Stimulated activated CD4-positive, alpha-beta T cell treated with anti-CD3 and anti-CD28 coated beads, TNF-alpha, amount 100 ng/mL, for 48 hours (primary cell): ENCODE measurements at places on chromosomes 3 and 15.

- peak; percentile 80 for DNase-seq
Measured at GRCh38 chr3:141875374-141875892, 1.0 kb upstream of the ATP1B3 start.

GRCh38 chr3:39221141-39221530, 28.7 kb upstream of the XIRP1 start:
- DNase-seq = no peak

GRCh38 chr3:188437926-188438325, 284.0 kb downstream of the LPP start:
- DNase-seq = no peak

DNA sequence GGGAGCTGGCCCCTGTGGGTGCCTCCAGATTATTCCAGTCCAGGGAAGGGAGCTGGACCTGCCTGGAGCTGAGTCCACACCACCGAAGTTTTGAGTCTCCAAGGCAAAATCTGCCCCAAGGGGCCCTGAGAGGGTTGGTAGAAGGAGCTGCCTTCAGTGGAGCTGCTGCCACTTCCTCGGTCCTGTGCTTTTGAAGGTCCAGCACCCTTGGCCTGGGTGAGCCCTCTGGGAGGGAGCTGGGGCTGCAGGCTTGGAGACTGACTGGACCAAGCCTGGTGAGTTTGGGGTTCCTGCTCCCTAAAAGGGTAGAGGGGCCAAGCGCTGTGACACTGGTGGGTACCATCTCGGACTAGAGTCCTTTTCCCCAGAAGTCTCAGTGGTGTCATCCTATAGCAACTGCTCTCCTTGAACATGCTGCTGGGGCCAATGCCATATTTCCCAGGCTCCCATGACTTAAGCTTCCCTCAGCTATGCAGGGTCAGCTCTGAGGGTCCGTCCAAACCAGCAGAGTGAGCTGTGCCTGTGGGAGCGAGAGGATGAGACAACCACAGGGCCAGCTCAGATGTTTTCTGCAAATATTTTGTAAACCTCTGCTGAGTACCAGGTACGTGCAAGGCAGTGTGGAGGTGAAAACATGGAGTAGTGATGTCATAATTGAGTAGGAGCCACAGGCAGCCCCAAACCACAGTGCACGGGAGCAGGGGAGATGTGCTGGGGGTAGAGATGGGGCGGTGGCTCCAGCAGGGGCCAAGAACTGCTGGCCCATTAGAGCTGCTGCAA, 96.0 kb downstream of the ABHD5 start:
- no peak for DNase-seq

- DNase-seq = no peak
Measured at GRCh38 chr15:75749820-75750219, 37.2 kb upstream of the CSPG4 start.

- no peak for DNase-seq
Measured at GRCh38 chr3:16886303-16886683, 1.5 kb downstream of the PLCL2 start.

GRCh38 chr3:171749124-171749523, 61.2 kb downstream of the PLD1 start:
- no peak for DNase-seq
